ENCODE measurements at places on chromosomes 5 and 9. TPM values are rescaled to one million over a fixed set of nuclear protein-coding genes. Genes with fewer than 3 reads are reported as not detected.

The ZNF658 gene
- 9.1 TPM for total RNA-seq

The ACTBL2 gene
- not detected for total RNA-seq

The SMC5 gene
- 63.1 TPM for total RNA-seq

The DOCK2 gene
- total RNA-seq, result 1.1 TPM

The PCDHGA6 gene
- 0.77 TPM for total RNA-seq

- H3K4me3 ChIP-seq, result no peak overlapping the region
- DNase-seq, result peak; percentile 77
- peak overlapping the region; percentile 39 for H3K27ac ChIP-seq
- H3K4me1 ChIP-seq, result peaks cover 28% of the 10 kb centered on the region
- H3K36me3 ChIP-seq, result no peaks in the 10 kb centered on the region
These were observed 10.9 kb upstream of the SLC24A2 start for GRCh38 chr9:19799784-19800183.

GRCh38 chr9:122051351-122052321, 41.5 kb downstream of the TTLL11 start:
- no peak overlapping the region for H3K4me3 ChIP-seq
- no peak for DNase-seq
- H3K27me3 ChIP-seq, result no peaks in the 10 kb centered on the region
- H3K4me1 ChIP-seq, result no peaks in the 10 kb centered on the region
- no peak overlapping the region for H3K27ac ChIP-seq

DNA sequence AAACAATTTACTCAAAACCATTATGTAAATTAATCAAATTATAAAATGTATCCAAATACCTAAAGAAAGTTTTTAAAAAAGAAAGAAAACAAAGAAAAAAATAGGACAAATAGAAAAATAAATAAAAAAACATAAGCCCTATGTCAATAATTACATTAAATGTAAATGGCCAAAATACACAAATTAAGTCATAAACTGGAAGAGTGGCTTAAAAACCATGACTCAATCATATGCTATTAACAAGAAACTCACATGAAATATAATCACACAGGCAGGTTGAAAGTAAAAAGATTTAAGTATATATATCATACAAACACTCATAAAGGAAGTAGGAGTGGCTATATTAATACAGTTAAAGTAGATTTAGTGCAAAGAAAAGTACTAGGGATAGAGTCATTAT, 95.3 kb downstream of the PRELID2 start:
- H3K4me3 ChIP-seq, result no peak overlapping the region
- H3K27ac ChIP-seq, result no peak overlapping the region
- peaks cover 9% of the 10 kb centered on the region for H3K4me1 ChIP-seq
- no peak for DNase-seq

- DNase-seq, result peak; percentile 94
- peak within 1 kb of the TSS; percentile 87 for H3K27ac ChIP-seq
- peak within 1 kb of the TSS; percentile 96 for H3K4me3 ChIP-seq
- H3K27me3 ChIP-seq, result no peaks in the 10 kb centered on the region
- peaks cover 12% of the 10 kb centered on the region for H3K4me1 ChIP-seq
These were observed at the start of the genes BRD9 and TRIP13 for GRCh38 chr5:892394-893136. TSS of gene BRD9 (minus strand) at chr5:892801. CDS start at chr5:892657, 144 bp downstream. TSS of gene TRIP13 (plus strand) at chr5:892884. CDS start at chr5:892999, 115 bp downstream.

- no peaks in the 10 kb centered on the region for H3K36me3 ChIP-seq
- H3K27me3 ChIP-seq, result no peaks in the 10 kb centered on the region
- no peak overlapping the region for H3K4me3 ChIP-seq
- no peaks in the 10 kb centered on the region for H3K4me1 ChIP-seq
- H3K27ac ChIP-seq, result no peak overlapping the region
- DNase-seq, result no peak
These were observed 15.9 kb upstream of the LTC4S start for GRCh38 chr5:179777909-179778308.

- no peaks in the 10 kb centered on the region for H3K4me1 ChIP-seq
- no peak overlapping the region for H3K4me3 ChIP-seq
- no peak overlapping the region for H3K27ac ChIP-seq
These were observed 356.5 kb downstream of the CDH9 start for GRCh38 chr5:26681861-26682260.

- H3K27me3 ChIP-seq, result no peaks in the 10 kb centered on the region
- no peaks in the 10 kb centered on the region for H3K36me3 ChIP-seq
- no peak for DNase-seq
- H3K27ac ChIP-seq, result no peak overlapping the region
- H3K4me1 ChIP-seq, result peaks cover 27% of the 10 kb centered on the region
These were observed 381.4 kb downstream of the CTNND2 start for GRCh38 chr5:11522796-11523195.

- H3K27ac ChIP-seq, result no peak overlapping the region
- H3K27me3 ChIP-seq, result no peaks in the 10 kb centered on the region
- no peaks in the 10 kb centered on the region for H3K4me1 ChIP-seq
These were observed 26.2 kb downstream of the CARNMT1 start for GRCh38 chr9:75001719-75002421.

DNA sequence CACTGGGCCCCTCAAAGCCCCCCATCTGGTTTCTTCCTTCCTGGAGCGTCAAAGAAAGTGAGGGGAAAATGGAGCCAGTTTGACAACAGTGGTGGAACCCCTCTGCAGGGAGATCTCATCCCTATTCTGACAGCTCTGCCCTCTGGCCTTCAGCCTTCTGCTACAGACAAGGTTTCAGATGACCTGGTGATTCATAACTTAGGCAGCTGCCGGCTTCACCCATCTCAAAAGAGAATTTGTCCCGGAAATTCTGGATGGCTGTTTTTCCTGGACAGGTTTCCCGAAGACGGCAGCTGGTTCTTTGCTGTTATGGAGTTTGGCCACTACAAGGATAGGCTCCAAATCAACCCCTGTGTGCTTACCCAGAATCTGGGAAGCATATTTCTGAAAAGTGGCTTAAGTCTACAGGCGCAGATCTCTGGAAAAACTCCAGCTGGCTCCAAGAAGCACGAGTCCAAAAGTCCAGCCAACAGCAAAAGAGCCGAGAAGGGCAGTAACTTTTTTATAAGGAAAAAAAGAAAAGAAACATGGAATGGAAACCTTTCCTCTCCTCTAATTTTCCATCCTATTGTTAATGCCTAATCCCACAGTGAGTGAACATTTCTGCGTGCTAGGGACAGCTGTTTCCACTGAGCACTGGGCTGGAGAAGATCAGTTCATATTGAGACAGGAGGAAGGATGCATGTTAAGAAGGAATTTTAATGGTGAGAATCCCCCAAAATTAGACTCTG, 54.5 kb downstream of the ZNF366 start:
- H3K36me3 ChIP-seq, result no peaks in the 10 kb centered on the region
- no peaks in the 10 kb centered on the region for H3K27me3 ChIP-seq
- H3K27ac ChIP-seq, result no peak overlapping the region
- H3K4me1 ChIP-seq, result peaks cover 19% of the 10 kb centered on the region

- no peaks in the 10 kb centered on the region for H3K36me3 ChIP-seq
- H3K27me3 ChIP-seq, result no peaks in the 10 kb centered on the region
- no peak for DNase-seq
- H3K4me3 ChIP-seq, result no peak overlapping the region
- H3K4me1 ChIP-seq, result no peaks in the 10 kb centered on the region
These were observed 197.4 kb upstream of the IL12B start for GRCh38 chr5:159527546-159528254.

- H3K4me3 ChIP-seq, result peak overlapping the region; percentile 56
- no peak overlapping the region for H3K27ac ChIP-seq
- peaks cover 8% of the 10 kb centered on the region for H3K4me1 ChIP-seq
These were observed 3.3 kb upstream of the NKD2 start for GRCh38 chr5:1005249-1005851.

GRCh38 chr9:38086496-38086895, 17.5 kb upstream of the SHB start:
- no peak overlapping the region for H3K27ac ChIP-seq
- DNase-seq, result no peak
- no peak overlapping the region for H3K4me3 ChIP-seq
- H3K27me3 ChIP-seq, result peaks cover 54% of the 10 kb centered on the region
- H3K36me3 ChIP-seq, result no peaks in the 10 kb centered on the region

DNA sequence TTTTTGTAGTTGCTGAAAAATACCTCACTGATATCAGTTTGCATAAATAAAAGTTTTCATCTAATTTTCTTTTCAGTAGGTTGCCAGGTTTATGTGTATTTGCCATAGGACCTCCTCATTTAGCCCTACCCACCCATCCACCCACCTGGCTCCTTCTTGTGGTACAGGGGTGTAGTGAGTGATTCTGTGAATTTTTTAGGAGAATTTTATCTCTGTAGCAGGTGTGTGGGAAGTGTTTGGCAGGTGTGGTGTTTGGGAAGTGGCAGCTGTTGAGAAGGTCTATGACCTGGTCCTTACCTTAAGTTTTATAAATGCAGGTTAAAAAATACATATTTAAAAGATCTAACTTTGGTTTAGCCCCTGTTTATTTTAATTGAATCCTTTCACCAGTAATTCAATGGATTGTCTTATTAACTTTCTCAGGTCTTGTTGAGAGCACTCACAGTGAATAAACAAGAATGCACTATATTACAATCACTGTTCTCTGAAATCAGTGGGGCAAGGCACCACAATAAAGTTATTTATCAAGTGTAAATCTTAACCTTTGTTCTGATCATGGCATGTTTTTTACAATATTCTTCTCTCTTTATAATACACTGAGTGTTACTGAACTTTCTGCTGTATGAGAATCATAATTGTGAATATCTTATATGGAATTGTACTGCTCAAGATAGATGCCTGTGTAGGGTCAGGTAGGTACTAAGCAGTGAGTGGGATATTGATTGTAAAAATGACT, 189.1 kb downstream of the WDR70 start:
- no peaks in the 10 kb centered on the region for H3K4me1 ChIP-seq
- H3K4me3 ChIP-seq, result no peak overlapping the region
- no peaks in the 10 kb centered on the region for H3K36me3 ChIP-seq
- no peak overlapping the region for H3K27ac ChIP-seq
